Aorta (tissue), 5 donors: ENCODE measurements at places on chromosomes 16 and 17. TPM values are rescaled to one million over a fixed set of nuclear protein-coding genes. Genes with fewer than 3 reads are reported as not detected.

- no peaks in the 10 kb centered on the region for H3K4me1 ChIP-seq
- H3K4me3 ChIP-seq = no peak overlapping the region
- no peaks in the 10 kb centered on the region for H3K27me3 ChIP-seq
- H3K36me3 ChIP-seq = no peaks in the 10 kb centered on the region
- peak; percentile 33 for DNase-seq
Observed at GRCh38 chr16:30757316-30757715, 4.5 kb downstream of the CFAP119 start.

GRCh38 chr17:16583781-16584180 lies 14.8 kb upstream of the ZNF287 start:
- no peak overlapping the region for H3K27ac ChIP-seq
- H3K4me1 ChIP-seq = no peaks in the 10 kb centered on the region
- no peaks in the 10 kb centered on the region for H3K27me3 ChIP-seq

GRCh38 chr17:41418116-41418860 lies 6.1 kb downstream of the KRT37 start:
- H3K4me3 ChIP-seq = no peak overlapping the region
- H3K36me3 ChIP-seq = no peaks in the 10 kb centered on the region
- no peak for DNase-seq
- H3K4me1 ChIP-seq = no peaks in the 10 kb centered on the region
- no peak overlapping the region for H3K27ac ChIP-seq
- H3K27me3 ChIP-seq = no peaks in the 10 kb centered on the region

DNA sequence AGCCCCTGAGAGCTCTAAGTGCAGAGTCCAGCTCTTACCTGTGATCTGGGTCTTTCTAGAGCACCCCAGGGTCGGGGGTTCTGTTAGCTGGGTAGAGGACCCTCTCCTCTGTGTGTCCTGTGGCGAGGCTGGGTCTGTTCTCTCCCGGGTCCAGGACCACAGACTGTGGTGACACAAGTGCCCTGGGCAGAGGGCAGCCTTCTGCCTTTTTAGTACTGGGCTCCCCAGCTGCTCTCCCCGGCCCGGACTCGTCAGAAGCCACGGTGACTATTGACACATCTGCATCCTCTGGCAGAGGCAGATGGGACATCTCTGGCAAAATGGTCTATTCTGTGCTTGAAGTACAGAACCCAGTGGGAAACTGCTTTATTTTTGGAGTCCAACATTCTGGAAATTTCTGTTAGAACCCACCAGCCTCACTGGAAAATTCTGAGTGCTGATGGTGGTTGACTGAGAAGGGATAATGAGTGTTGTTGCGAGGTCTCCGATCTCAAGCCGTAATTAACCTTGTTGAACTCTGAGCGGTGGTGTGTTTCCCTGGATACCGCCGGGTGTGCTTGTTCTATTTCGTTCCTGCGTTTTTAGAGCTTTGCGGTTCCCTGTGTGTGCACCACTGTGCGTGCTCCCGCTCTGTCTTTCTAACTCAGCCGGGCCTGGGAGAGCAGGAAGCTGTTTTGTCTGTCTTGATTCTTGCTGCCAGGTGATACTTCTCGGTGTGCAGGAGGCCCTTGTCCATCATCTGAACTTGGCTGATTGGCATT lies 26.0 kb upstream of the NUDT16L1 start:
- H3K27ac ChIP-seq = no peak overlapping the region
- H3K4me1 ChIP-seq = no peaks in the 10 kb centered on the region
- no peaks in the 10 kb centered on the region for H3K27me3 ChIP-seq
- peaks cover 9% of the 10 kb centered on the region for H3K36me3 ChIP-seq
- no peak for DNase-seq

DNA sequence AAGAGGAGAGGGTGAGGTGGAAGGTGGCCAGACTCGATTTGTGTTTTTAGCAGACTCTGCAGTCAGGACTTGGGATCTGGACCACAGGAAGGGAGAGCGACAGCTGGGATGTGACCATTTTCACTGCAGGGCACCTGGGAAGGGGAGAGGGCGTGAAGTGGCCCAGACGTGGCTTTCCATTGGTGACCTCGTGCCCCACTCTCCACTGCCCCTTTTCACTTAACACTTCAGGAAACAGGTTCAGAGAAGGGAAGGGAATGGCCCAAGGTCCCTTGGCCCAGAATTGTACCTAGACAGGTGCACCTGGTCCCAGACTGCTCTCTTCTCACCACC lies 22.9 kb upstream of the MPRIP start:
- no peaks in the 10 kb centered on the region for H3K36me3 ChIP-seq
- H3K4me1 ChIP-seq = no peaks in the 10 kb centered on the region
- no peak for DNase-seq
- no peaks in the 10 kb centered on the region for H3K27me3 ChIP-seq
- no peak overlapping the region for H3K4me3 ChIP-seq

- H3K4me1 ChIP-seq = no peaks in the 10 kb centered on the region
- no peak overlapping the region for H3K4me3 ChIP-seq
- H3K36me3 ChIP-seq = no peaks in the 10 kb centered on the region
- no peak overlapping the region for H3K27ac ChIP-seq
Observed at GRCh38 chr16:63981639-63982038, 1140.2 kb downstream of the CDH11 start.

The IKZF3 gene
- 1.7 TPM for total RNA-seq

GRCh38 chr17:35889818-35890773 lies 9.9 kb upstream of the CCL5 start:
- no peaks in the 10 kb centered on the region for H3K36me3 ChIP-seq
- H3K4me3 ChIP-seq = no peak overlapping the region
- no peaks in the 10 kb centered on the region for H3K4me1 ChIP-seq
- H3K27me3 ChIP-seq = no peaks in the 10 kb centered on the region

GRCh38 chr16:80300876-80301275 lies 239.9 kb upstream of the DYNLRB2 start:
- DNase-seq = no peak
- no peaks in the 10 kb centered on the region for H3K4me1 ChIP-seq
- H3K4me3 ChIP-seq = no peak overlapping the region
- no peak overlapping the region for H3K27ac ChIP-seq

GRCh38 chr17:18270046-18270931 lies 9.8 kb downstream of the MIEF2 start:
- H3K4me1 ChIP-seq = no peaks in the 10 kb centered on the region
- H3K4me3 ChIP-seq = no peak overlapping the region
- no peaks in the 10 kb centered on the region for H3K36me3 ChIP-seq

DNA sequence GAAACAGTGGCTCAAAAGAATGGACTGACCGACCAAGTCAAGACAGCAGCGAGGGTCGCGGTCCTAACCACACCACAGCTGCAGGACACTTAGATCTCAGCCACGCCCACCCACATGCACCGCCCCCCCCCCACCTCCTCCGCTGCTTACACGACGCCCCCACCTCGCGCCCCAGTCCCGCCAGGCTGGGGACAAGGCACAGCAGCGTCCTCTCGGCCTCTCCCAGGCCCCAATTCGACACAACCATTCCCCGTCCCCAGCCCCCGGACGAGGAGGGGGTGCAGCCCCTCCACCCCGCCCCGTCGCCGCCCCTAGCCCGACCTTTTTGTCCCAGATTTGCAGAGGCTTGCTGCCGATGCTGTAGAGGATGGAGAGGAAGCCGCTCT lies 477 bp downstream of the CFAP20 start:
- H3K4me3 ChIP-seq = peak overlapping the region; percentile 68
- DNase-seq = no peak
- H3K36me3 ChIP-seq = no peaks in the 10 kb centered on the region
- H3K27ac ChIP-seq = peak overlapping the region; percentile 50

DNA sequence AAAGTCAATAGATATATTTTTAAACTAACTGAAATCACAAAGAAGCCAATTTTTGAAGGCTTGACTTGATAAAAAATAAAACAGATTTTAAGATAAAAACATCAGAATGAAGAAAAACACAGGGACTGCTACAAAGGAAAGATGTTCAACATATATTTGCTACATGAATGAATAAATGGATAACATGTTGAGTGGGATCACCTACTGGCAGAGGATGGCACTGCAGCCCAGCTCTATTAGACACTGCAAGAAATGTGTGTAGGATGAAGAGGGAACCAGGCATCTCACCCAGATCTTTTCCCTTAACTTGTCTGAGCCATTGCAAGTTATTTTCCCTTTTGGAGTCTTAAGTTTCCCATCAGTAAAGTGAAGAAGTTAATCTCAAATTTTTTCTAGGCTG lies 4.2 kb downstream of the AIPL1 start:
- no peak overlapping the region for H3K27ac ChIP-seq
- H3K36me3 ChIP-seq = no peaks in the 10 kb centered on the region
- DNase-seq = no peak
- no peak overlapping the region for H3K4me3 ChIP-seq
- H3K27me3 ChIP-seq = no peaks in the 10 kb centered on the region

DNA sequence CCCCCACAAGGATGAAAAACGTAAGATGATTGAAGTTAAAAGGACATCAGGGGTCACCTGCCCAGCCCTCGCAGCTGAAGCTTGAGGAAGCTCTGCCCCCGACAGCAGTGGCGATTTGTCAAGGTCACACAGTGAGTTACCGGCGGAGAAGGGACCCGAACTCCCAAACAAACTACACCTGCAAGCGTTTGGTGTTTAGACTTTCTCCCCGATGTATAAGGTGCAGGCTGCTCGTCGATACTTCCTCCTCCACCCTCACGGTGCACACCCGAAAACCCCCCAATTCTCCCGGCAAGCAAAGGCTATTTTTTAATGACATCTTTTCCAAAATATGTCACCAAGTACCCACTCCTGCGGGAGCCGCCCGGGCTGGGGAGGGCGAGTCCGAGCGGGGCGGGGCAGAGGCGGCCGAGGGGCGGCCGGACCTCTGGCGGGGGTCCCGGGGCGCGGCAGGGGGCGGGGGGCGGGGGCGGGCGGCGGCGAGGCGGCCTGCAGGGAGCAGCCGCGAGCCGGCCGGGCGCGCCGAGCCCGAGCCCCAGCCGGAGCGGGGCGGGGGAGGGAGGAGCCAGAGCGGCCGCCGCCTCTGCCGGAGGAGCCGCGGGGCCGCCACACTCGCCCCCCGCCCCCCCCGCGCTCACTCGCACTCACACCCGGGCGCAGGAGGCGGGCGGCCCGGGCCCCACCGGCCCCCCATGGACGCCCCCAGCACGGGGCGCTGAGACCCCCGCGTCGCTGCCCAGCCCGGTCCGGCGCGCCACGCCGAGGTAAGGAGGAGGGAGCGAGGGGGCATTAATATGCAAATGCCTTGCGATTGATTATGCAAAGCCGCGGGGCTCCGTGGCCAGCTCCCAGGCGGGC lies at the start of gene THRA:
Gene THRA (plus strand): TSS at position 637 of the 858 bp plus-strand sequence. CDS start 11,524 bp downstream, outside the sequence.
- peak within 1 kb of the TSS; percentile 98 for H3K4me3 ChIP-seq
- peak; percentile 82 for DNase-seq
- H3K27ac ChIP-seq = no peak within 1 kb of the TSS
- H3K4me1 ChIP-seq = no peaks in the 10 kb centered on the region
- no peaks in the 10 kb centered on the region for H3K36me3 ChIP-seq

GRCh38 chr17:41537614-41537954 lies 9.5 kb upstream of the KRT19 start:
- H3K27me3 ChIP-seq = no peaks in the 10 kb centered on the region
- H3K36me3 ChIP-seq = no peaks in the 10 kb centered on the region
- DNase-seq = no peak

- DNase-seq = no peak
- no peak overlapping the region for H3K4me3 ChIP-seq
- no peaks in the 10 kb centered on the region for H3K4me1 ChIP-seq
- H3K27ac ChIP-seq = no peak overlapping the region
Observed at GRCh38 chr17:19309701-19310100, 52.8 kb downstream of the B9D1 start.

DNA sequence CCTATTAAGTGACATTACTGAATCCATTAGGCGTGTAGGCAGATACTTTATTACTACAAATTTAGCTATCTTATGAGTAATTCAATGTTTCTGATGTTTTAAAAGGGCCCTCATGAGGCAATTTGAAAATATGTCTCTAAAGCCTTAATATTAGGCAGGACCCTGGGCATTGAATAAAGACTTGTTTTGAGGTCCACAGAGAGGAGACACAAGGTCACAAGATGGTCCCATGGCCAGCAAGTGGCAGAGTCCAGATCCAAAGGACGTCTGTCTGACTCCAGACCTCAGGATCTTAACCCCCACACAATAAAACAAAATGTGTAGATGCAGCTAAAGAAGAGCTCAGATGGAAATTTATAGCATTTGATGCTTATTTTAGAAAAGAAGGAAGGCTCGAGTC lies 31.9 kb upstream of the HEATR6 start:
- DNase-seq = no peak
- H3K27ac ChIP-seq = no peak overlapping the region
- H3K27me3 ChIP-seq = no peaks in the 10 kb centered on the region
- H3K4me3 ChIP-seq = no peak overlapping the region
- H3K4me1 ChIP-seq = no peaks in the 10 kb centered on the region

DNA sequence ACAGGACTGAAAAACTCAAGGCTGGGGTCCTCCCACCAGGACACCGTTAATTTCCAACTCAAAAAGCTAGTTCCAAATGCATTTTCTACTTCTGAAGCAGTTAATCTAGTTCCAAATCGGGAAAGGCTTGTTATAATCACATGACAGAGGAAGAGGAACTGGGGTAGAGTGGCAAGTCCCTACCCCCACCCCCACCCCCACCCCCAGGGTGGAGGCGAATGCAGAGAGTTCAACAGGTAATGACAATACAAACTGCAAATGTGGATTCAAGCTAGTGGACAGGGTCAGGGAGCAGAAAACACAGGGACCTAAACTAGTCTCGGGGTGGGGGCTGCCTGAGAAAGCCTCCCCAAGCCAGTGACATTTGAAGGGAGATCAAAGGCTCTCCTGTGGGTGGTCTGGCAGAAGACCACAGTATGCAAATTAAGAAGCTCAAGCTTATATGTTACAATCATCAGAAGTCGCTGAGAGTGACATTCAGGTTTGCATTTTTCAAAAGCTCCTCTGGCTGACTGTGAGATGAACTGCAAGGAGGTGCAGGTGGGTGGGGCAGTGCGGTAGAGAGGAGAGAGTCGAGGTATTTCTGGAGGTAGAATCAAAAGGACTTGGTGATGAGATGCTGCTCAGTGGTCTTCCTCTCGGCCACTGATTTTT lies 56.4 kb upstream of the SLC25A19 start:
- DNase-seq = no peak
- no peaks in the 10 kb centered on the region for H3K36me3 ChIP-seq
- H3K4me3 ChIP-seq = no peak overlapping the region
- H3K27me3 ChIP-seq = no peaks in the 10 kb centered on the region
- H3K27ac ChIP-seq = no peak overlapping the region
- peaks cover 4% of the 10 kb centered on the region for H3K4me1 ChIP-seq

The MRPL12 gene
- 27.1 TPM for total RNA-seq

GRCh38 chr17:964876-965275 lies 14.7 kb downstream of the NXN start:
- no peaks in the 10 kb centered on the region for H3K36me3 ChIP-seq
- H3K4me3 ChIP-seq = no peak overlapping the region
- H3K4me1 ChIP-seq = no peaks in the 10 kb centered on the region
- DNase-seq = no peak
- no peak overlapping the region for H3K27ac ChIP-seq

The CRISPLD2 gene
- 192 TPM for total RNA-seq

GRCh38 chr17:74430706-74431567 lies 951 bp upstream of the GPRC5C start:
- peak overlapping the region; percentile 84 for H3K4me3 ChIP-seq
- no peaks in the 10 kb centered on the region for H3K27me3 ChIP-seq
- peak; percentile 89 for DNase-seq
- peak overlapping the region; percentile 91 for H3K27ac ChIP-seq
- H3K36me3 ChIP-seq = no peaks in the 10 kb centered on the region
